Large intestine (tissue), 12 donors: ENCODE measurements at places on chromosomes 12 and 14. TPM values are rescaled to one million over a fixed set of nuclear protein-coding genes. Genes with fewer than 3 reads are reported as not detected.

- peak; percentile 17 for DNase-seq
- H3K27me3 ChIP-seq, result no peaks in the 10 kb centered on the region
- no peak overlapping the region for H3K4me3 ChIP-seq
- H3K27ac ChIP-seq, result no peak overlapping the region
- H3K36me3 ChIP-seq, result peaks cover 8% of the 10 kb centered on the region
Observed at GRCh38 chr12:106245767-106246166, 2.1 kb downstream of the CKAP4 start.

DNA sequence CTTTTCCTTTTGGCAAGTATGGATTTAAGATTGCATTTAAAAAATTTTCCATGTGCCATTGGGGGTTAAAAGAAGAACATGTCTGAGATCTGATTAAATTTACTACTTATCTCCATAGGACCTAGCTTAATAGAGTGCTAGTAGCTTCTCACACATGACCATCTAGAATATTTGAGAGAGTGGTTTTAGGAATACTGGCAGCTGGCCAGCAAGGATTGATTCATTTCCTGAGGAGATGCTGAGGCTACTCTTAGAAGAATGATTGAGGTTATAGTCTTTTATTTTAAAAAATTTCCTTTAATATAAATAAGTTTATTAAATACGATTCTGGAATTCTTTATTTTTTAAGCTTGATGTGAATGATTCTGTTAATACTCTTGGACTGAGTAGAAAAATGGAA lies 56.2 kb downstream of the MIPOL1 start:
- H3K4me3 ChIP-seq, result no peak overlapping the region
- H3K36me3 ChIP-seq, result no peaks in the 10 kb centered on the region
- no peak for DNase-seq
- H3K4me1 ChIP-seq, result no peaks in the 10 kb centered on the region
- no peaks in the 10 kb centered on the region for H3K27me3 ChIP-seq

GRCh38 chr14:21999402-21999801 lies 325.8 kb upstream of the OR4E1 start:
- no peak for DNase-seq
- no peaks in the 10 kb centered on the region for H3K36me3 ChIP-seq
- no peak overlapping the region for H3K27ac ChIP-seq
- H3K27me3 ChIP-seq, result no peaks in the 10 kb centered on the region
- H3K4me1 ChIP-seq, result no peaks in the 10 kb centered on the region

Gene ANG
- 43.6 TPM for polyA plus RNA-seq

Gene MORN3
- polyA plus RNA-seq, result 3.5 TPM

GRCh38 chr12:3667485-3667884 lies 85.4 kb downstream of the CRACR2A start:
- no peak for DNase-seq
- no peaks in the 10 kb centered on the region for H3K27me3 ChIP-seq
- no peak overlapping the region for H3K27ac ChIP-seq
- H3K4me3 ChIP-seq, result no peak overlapping the region
- no peaks in the 10 kb centered on the region for H3K4me1 ChIP-seq
- peaks cover 2% of the 10 kb centered on the region for H3K36me3 ChIP-seq

DNA sequence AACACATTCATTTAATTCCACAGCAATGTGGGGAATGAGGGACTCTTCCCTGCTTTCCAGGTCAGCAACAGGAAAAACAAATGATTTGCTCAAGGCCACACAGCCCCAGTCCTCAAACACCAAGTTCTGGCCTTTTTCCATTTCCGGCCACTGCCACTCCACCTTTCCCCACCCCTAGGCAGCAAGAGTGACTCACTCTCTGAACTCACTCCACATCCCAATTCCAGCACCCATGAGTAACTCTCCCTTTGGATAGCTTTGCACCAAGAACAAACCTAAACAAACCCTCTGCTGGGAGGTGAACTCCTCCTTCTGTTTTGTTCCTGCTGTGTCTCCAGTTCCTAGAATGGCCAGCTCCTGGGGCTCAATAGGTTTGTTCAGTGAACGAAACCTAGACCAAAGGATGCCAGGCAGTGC lies 30.4 kb upstream of the PLEKHG6 start:
- no peaks in the 10 kb centered on the region for H3K36me3 ChIP-seq
- H3K4me1 ChIP-seq, result peaks cover 20% of the 10 kb centered on the region
- H3K4me3 ChIP-seq, result no peak overlapping the region
- no peaks in the 10 kb centered on the region for H3K27me3 ChIP-seq
- no peak for DNase-seq

- no peaks in the 10 kb centered on the region for H3K36me3 ChIP-seq
- H3K27ac ChIP-seq, result no peak overlapping the region
- no peak overlapping the region for H3K4me3 ChIP-seq
- no peak for DNase-seq
Observed at GRCh38 chr14:89720741-89721729, 233.5 kb downstream of the EFCAB11 start.

- no peaks in the 10 kb centered on the region for H3K4me1 ChIP-seq
- no peak overlapping the region for H3K27ac ChIP-seq
- no peak for DNase-seq
- no peak overlapping the region for H3K4me3 ChIP-seq
Observed at GRCh38 chr12:132858718-132859266, 28.6 kb downstream of the CHFR start.

GRCh38 chr12:27500546-27500945 lies 23.5 kb upstream of the PPFIBP1 start:
- H3K27me3 ChIP-seq, result no peaks in the 10 kb centered on the region
- H3K4me3 ChIP-seq, result no peak overlapping the region
- no peaks in the 10 kb centered on the region for H3K4me1 ChIP-seq
- no peaks in the 10 kb centered on the region for H3K36me3 ChIP-seq

Gene FOXN3
- 39.5 TPM for polyA plus RNA-seq

- H3K36me3 ChIP-seq, result peaks cover 2% of the 10 kb centered on the region
- no peak overlapping the region for H3K27ac ChIP-seq
- no peaks in the 10 kb centered on the region for H3K27me3 ChIP-seq
- DNase-seq, result no peak
- no peak overlapping the region for H3K4me3 ChIP-seq
- no peaks in the 10 kb centered on the region for H3K4me1 ChIP-seq
Observed at GRCh38 chr14:67018720-67019119, 170.5 kb upstream of the GARIN2 start.

DNA sequence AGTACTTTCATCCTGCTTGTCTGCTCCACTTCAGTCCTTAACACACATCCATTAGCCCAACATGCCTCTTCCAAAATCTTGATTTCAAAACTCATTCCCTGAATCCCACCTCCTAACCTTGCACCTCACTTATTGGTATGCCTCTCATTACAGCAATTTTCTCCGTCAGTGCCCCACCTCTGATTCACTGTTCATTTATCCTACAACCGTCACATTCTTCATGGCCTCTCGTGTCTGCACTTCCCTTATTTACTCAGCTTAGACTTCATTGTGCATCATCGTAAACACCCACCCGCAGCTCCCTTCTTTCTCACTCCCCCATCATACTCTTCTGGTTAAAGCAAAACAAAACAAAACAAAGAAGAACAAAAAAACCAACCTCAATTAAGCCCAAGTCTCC lies 160.6 kb upstream of the HMGA2 start:
- no peak overlapping the region for H3K4me3 ChIP-seq
- no peak overlapping the region for H3K27ac ChIP-seq
- no peaks in the 10 kb centered on the region for H3K36me3 ChIP-seq
- no peaks in the 10 kb centered on the region for H3K4me1 ChIP-seq
- H3K27me3 ChIP-seq, result no peaks in the 10 kb centered on the region
- no peak for DNase-seq

Gene MYRFL
- 14.9 TPM for polyA plus RNA-seq

Gene SLC22A17
- 46.9 TPM for polyA plus RNA-seq

DNA sequence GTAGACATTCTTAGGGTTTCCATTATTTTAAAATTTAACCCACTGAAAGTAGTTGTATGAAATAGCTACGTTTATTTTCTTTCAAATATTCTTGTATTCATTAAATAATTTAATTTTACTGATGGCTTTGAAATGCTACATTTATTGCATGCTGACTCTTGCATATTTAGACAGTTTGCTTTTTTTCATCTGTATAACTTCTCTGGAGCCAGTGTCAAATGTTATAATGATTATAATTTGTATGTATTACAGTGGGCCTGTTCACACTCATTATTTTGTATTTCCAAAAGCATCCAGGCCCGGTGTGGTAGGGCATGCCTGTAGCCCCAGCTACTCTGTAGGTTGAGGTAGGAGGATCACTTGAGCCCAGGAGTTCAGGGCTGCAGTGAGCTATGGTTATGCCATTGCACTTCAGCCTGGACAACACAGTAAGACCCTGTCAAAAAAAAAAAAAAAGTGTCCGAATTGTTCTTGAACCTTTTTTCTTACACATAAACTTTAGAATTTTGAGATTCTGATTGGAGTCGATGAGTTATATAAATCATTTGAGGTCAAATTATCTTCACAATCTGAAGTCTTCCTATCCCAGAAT lies 905 bp downstream of the ZNF84 start:
- H3K27ac ChIP-seq, result peak overlapping the region; percentile 98
- peaks cover 22% of the 10 kb centered on the region for H3K36me3 ChIP-seq
- no peak for DNase-seq
- peak overlapping the region; percentile 72 for H3K4me3 ChIP-seq
- peaks cover 3% of the 10 kb centered on the region for H3K4me1 ChIP-seq
- no peaks in the 10 kb centered on the region for H3K27me3 ChIP-seq

Gene PLA2G1B
- polyA plus RNA-seq, result 0.79 TPM

DNA sequence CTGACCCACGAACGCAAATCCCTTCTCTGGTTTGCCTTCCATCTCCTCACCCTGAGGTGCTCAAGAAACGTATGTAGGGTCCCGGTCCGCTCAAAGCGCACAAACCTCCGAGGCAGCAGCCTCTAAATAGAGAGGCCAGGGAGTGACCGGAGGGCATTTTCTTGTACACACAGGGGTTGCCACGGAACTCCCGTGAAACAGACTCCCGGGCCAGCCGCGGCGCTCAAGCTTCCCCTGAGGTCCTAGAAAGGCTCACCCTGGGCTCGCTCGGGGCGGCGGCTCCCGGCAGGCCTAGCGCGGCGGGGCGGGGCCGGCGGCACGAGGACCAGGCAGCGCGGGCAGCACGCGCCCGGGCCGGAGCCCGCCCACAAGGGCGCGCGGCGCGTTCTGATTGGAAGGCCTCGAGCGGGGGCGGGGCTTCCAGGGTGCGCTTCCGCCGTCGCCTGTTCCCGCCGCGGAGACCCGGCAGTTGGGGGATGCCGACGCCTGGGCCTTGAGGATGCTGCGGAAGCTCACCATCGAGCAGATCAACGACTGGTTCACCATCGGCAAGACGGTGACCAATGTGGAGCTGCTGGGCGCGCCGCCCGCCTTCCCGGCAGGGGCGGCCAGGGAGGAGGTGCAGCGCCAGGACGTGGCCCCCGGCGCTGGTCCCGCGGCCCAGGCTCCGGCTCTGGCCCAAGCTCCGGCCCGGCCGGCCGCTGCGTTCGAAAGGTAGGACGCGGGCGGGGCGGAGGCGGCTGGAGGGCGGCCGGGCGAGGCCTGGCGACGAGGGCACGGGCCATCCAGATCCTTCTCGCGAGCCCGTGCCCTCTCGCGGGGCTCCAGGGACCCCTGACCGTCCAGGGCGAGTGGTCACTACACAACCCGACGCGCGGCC lies at the start of gene TDRD9:
TDRD9 (plus strand) TSS at position 446 of the 880 bp plus-strand sequence; CDS start at position 500, 54 bp downstream.
- H3K36me3 ChIP-seq, result no peaks in the 10 kb centered on the region
- no peak within 1 kb of the TSS for H3K27ac ChIP-seq
- DNase-seq, result no peak
- H3K4me3 ChIP-seq, result no peak within 1 kb of the TSS
- H3K27me3 ChIP-seq, result peaks cover 12% of the 10 kb centered on the region

DNA sequence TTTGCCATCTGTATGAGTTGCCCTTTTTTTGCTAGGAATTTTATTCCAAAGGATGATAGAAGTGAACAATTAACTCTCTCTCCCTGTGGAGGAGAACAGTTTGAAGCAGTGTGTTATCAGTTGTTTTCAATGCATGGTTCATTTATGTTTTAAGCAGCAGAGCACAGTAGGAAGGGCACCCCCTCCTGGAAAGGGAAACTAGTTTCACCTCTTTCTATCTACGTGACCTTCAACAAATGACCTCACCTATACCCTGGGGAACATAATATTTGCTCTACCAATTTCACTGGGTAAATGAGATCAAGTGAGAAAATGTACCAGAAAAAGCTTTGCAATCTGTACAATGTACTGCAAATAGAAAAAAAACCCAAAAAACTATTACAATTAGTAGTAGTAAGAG lies 5.4 kb upstream of the DCP1B start:
- H3K27ac ChIP-seq, result no peak overlapping the region
- H3K4me1 ChIP-seq, result peaks cover 3% of the 10 kb centered on the region
- H3K4me3 ChIP-seq, result no peak overlapping the region
- H3K27me3 ChIP-seq, result no peaks in the 10 kb centered on the region
- H3K36me3 ChIP-seq, result no peaks in the 10 kb centered on the region

Gene CLECL1
- 0.31 TPM for polyA plus RNA-seq

- no peaks in the 10 kb centered on the region for H3K4me1 ChIP-seq
- no peak for DNase-seq
- H3K4me3 ChIP-seq, result no peak overlapping the region
- H3K36me3 ChIP-seq, result no peaks in the 10 kb centered on the region
Observed at GRCh38 chr14:88004506-88005036, 364 bp upstream of the GPR65 start.

- no peaks in the 10 kb centered on the region for H3K36me3 ChIP-seq
- H3K27me3 ChIP-seq, result no peaks in the 10 kb centered on the region
- no peak overlapping the region for H3K27ac ChIP-seq
- H3K4me1 ChIP-seq, result no peaks in the 10 kb centered on the region
Observed at GRCh38 chr12:84634526-84634925, 278.1 kb downstream of the SLC6A15 start.

GRCh38 chr14:77119851-77120250 lies 21.7 kb downstream of the ZDHHC22 start:
- H3K36me3 ChIP-seq, result peaks cover 20% of the 10 kb centered on the region
- peaks cover 7% of the 10 kb centered on the region for H3K27me3 ChIP-seq
- no peak overlapping the region for H3K4me3 ChIP-seq
- no peak overlapping the region for H3K27ac ChIP-seq
- no peak for DNase-seq
- peaks cover 28% of the 10 kb centered on the region for H3K4me1 ChIP-seq

DNA sequence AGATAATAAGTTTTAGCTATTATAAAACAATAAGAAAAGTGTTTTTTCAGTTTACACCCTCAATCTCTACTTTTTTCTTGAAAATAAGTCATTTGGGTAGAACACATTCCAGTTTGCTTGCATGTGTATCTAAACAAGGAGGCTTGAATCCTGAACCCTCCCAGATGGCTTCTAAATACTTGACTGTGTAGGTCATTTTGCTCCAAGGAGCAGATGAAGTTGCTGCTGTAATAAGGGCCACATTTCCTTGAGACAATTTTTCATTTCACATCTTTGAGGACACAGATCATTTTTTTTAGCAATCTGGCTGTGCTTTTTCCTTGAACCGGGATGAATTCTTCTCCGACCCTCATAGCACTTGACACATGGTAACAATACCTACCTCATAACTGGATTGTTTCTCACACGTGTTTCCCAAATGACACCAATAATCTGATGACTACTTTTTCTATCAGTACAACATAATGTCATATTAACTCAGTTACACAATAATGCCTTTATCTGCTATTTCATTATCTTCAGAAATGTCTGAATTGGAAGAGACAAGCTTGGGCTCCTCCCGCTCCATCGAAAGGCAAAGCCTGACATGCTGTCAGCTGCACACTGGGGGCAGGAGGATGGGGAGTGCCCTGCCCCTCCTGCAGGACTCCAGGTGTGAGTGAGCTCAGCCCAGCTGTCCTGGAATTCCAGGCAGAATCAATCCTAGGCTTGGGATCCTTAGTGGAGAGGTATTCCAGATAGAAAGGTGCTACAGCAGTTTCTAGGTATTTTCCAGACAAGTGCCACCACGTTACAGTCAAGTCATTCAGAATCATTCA lies 30.9 kb downstream of the GPHB5 start:
- peaks cover 5% of the 10 kb centered on the region for H3K36me3 ChIP-seq
- no peak for DNase-seq
- no peaks in the 10 kb centered on the region for H3K4me1 ChIP-seq
- no peaks in the 10 kb centered on the region for H3K27me3 ChIP-seq
- H3K27ac ChIP-seq, result no peak overlapping the region

GRCh38 chr12:66739940-66740651 lies 61.2 kb upstream of the GRIP1 start:
- no peaks in the 10 kb centered on the region for H3K36me3 ChIP-seq
- no peak overlapping the region for H3K4me3 ChIP-seq
- no peak for DNase-seq
- peaks cover 3% of the 10 kb centered on the region for H3K4me1 ChIP-seq
